ENCODE measurements at places on chromosomes 7 and 10.

GRCh38 chr7:41403291-41403690, 299.6 kb downstream of the INHBA start:
- no peak for DNase-seq

DNA sequence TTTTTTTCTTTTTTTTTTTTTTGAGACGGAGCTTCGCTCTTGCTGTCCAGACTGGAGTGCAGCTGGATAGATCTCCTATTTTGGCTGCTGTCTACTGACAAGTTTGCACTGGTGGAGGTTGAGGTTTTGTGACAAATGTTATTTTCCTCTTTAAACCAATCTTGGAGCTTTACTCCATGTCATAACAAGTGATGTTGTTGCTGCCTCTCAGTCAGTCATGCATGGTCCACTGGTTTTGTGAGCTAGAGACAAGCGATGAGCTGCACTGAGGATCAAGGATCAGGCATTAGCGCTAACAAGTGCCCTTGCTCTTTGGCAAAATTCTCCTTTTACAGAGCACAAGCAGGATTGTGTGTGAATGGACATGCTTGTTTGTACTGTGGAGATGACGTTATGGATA, 805 bp upstream of the WDFY4 start:
- no peak for DNase-seq

DNA sequence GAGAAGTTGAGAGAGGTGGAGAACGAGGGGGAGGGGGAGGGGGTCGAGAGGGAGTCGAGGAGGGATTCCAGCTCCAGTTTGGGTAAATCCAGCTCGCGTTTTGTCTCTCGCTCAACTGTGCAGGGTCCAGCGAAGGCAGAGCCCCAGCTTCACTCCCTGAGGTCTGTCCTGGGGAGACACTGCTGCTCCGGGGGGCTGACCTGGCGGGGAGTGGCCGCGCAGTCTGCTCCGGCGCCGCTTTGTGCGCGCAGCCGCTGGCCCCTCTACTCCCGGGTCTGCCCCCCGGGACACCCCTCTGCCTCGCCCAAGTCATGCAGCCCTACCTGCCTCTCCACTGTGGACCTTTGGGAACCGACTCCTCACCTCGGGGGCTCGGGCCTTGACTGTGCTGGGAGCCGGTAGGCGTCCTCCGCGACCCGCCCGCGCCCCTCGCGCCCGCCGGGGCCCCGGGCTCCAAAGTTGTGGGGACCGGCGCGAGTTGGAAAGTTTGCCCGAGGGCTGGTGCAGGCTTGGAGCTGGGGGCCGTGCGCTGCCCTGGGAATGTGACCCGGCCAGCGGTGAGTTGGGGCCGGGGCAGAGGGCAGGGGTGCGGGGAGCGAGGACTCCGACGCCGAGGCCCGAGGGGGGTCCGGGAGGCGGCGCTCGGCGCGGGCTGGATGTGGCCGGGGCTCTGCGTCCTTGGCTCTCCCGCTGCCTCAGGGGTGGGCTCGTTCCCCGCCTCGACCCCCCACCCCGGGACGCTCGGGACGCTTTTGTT, at the start of gene TET1:
Gene TET1, plus strand, starts transcription at position 152 of the 757 bp plus-strand sequence. CDS start 12,002 bp downstream, outside the sequence.
- DNase-seq: no peak

DNA sequence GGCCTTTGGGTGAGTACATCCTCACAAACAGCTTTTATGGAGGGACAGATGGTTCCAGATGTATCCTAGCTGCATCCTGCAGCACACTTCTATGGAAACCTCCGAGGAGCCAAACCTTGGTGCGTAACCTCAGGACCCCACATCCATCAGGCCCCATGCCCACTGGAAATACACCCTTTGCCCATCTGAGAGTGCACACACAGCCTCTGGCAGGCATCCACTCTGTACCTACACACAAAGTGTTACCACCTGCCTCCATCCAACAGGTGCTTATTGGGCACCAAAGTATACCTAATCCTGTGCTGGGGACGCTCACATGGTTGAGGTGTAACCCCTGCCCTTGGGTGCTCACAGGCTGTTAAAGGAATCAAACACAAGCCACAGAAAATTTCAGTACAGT, 117.9 kb downstream of the ADCY1 start:
- peak; percentile 53 for DNase-seq

DNA sequence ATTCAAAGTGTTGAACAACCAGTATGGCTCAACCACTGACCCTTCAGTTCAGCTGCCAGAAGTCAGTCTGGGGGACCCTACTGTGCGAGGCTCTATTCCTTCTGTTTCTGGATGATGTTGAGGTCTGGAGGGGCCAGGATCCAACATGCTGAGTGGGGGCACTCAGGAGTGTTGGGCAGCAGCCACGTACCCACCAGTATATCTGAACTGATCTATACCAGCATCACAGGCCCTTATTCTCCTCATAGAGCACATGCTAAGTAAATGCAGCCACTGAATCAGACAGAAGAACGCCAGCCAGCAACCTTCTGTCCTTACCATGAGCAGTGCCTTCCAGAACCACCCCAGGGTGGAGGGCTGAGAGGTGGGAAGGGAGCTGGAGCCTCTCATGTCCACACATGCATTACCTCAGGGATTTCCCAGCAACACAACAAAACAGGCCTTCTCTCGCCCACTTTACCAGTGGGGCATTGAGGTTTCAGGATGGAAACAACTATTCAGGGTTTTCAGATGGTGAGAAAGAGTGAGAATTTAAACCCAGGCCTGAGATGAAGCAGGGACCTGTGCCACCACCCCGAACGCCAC, 6.8 kb upstream of the MSMB start:
- DNase-seq: no peak

DNA sequence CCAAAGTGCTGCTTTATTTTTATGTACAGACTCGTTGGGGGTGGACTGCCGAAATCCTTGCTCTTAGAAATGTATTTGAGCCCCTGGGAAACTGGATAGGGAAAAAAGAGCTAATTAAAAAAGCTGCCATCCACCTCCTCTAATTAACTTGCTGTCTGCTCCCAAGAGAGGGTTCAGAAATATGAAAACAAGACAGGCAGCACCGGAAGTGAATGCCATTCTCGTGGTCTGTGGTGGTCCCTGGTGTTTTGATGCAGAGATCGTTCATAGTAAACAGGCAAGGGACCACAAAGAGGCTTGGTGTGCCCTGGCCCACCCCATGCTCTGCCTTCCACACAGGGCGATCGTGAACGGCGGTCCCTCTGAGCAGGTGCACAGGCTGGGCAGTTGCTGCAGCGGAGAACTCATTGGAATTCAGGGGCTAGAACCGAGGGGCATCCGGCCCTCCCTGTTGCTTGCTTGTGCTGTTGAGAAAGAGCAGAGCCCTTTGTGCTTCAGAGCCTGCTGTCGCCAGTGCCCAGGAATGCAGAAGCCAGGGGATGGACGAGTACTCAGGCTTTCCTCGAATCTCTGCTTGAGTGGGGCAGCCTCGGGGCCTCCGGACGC, 79.1 kb upstream of the BTBD16 start:
- no peak for DNase-seq

GRCh38 chr10:76640806-76641205, 996.8 kb downstream of the KCNMA1 start:
- DNase-seq: no peak

GRCh38 chr10:21728618-21729017, 194.6 kb downstream of the MLLT10 start:
- no peak for DNase-seq

DNA sequence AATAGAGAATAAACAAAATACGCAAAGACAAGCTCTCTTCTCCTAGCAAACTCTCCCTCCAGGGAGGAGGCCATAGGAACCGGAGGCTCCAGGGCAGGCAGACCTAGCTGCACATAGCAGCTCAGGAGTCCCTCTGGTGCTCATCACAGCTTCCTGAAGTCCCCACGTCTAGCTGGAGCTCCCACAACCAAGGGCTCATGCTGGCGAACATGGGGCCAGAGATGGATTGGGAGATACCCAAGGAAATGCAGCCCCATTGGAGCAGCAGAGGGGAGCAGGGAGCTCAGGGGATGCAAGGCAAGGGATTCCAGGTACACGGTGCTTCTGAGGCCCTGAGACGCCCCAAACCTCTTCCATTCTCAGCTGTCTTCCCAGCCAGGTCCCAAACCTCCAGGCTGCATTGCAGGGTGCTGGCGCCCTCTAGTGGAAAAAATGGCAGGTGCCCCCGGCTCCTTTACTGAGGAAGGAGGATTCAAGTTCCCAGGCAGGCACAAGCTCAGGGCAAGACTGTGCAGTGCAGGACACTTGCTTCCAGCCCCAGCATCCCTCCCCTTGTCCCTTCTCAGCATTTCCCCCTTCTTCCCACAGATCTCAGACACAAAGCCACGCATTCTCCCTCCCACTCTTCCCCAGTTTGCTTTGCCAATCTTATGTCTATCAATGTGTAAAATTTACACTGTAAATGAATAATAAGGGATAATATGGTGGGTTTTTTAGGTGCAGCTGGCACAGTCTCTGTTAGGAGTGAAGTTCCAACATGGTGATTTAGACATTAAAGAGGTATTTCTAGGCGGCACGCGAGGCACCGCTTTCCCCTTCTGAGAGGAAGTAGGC, 46.2 kb downstream of the GPAM start:
- DNase-seq: peak; percentile 91
